ENCODE measurements at places on chromosomes 4 and X.

DNA sequence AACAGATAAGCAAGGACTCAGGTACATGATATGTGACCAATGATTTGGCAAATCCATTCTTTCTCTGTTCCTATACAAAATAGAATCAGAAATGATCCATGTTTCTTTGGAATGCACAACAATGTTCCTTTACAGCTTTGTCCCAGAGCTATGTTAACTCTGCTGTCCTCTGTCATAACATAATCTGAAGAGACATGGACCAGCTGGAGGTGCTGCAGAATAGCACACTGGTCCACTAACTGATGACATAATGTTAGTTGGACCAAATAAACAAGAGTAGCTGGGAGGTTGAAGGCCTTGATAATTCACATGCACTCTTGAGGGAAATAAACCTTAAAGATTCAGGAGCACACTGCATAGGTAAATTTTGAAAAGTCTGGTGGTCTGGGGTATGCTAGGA is 23.0 kb upstream of the DHX15 start:
- DNase-seq: no peak

- DNase-seq: no peak
Observed at GRCh38 chr4:38163216-38164006, 203.2 kb downstream of the PTTG2 start.

- no peak for DNase-seq
Observed at GRCh38 chr4:68175562-68176155, 46.0 kb upstream of the TMPRSS11F start.

GRCh38 chrX:66634272-66634671 is 4.6 kb downstream of the EDA2R start:
- no peak for DNase-seq

DNA sequence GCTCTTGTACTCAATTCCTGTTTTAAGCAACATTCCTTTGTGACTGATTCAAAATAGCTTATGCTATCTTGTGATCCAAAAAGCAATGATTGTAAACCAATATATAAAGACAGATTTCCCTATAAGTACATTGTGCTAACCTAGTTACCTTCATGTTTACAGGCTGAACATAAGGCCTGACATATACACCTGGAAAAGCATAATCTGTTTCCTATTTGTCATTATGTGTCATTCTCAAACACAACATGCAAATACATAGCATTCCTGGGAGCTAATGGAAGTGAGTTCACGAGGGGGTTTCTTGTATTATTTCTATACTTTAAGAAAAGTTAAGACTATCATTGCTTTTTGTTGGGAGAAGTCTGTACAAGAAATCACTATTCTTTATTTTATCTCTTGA is 638.1 kb upstream of the AGA start:
- no peak for DNase-seq

- DNase-seq: no peak
Observed at GRCh38 chr4:20266215-20267082, 14.7 kb downstream of the SLIT2 start.

DNA sequence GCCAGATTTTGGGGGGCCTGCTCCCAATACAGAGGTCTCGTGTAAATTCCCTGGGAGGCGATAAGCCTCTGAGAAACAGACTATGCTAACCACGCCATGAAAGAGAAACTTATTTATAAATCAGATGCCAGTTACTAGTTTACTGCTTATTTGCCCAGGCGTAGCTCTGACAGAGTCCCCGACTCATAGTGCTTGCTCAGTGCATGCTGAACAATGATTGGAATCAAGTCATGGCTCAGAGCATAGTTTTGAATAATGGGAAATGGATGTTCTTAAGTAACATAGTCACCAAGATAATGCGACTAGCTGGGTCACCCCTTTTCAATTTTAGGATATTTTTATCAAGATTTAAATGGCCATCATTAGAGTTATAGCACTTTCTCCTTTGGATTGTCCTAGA is 39.9 kb downstream of the HTT start:
- DNase-seq: no peak

DNA sequence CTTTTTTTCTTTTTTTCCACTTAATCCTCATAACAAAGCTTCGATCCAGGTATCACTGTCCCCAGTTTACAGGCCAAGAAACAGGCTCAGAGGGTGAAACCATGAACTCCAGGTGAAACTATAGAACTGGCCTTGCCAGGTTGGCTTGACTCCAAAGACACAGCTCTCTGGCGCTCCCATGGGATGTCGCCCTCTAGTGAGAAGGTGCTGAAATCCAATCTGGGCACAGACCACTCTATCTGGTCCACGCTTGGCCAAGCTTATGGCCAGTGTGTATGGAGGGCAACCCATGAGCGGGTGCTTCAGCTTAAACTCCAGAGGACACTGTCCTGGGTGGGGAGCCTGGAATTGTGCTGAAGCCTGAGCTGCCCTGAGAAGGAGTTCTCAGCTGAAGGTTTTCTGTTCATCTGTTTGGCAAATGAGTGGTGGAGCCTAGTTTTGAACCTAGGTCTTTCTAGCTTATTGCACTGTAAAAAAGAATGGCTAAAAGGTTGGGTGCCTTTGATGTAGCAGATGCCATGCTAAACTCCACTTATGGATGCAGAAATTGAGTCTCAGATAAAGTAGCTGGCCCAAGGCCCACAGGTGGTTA is 70.5 kb downstream of the SEL1L3 start:
- no peak for DNase-seq

- DNase-seq: no peak
Observed at GRCh38 chrX:20067709-20068561, 48.8 kb downstream of the MAP7D2 start.

GRCh38 chrX:10009741-10010140 is 42.6 kb downstream of the CLDN34 start:
- no peak for DNase-seq

GRCh38 chr4:170623899-170624298 is 534.1 kb upstream of the AADAT start:
- no peak for DNase-seq

- no peak for DNase-seq
Observed at GRCh38 chr4:70511365-70511764, 7.0 kb upstream of the AMTN start.

GRCh38 chrX:11426712-11427452 is 133.7 kb downstream of the AMELX start:
- DNase-seq: no peak

GRCh38 chr4:5824635-5825034 is 68.3 kb downstream of the CRMP1 start:
- DNase-seq: no peak

DNA sequence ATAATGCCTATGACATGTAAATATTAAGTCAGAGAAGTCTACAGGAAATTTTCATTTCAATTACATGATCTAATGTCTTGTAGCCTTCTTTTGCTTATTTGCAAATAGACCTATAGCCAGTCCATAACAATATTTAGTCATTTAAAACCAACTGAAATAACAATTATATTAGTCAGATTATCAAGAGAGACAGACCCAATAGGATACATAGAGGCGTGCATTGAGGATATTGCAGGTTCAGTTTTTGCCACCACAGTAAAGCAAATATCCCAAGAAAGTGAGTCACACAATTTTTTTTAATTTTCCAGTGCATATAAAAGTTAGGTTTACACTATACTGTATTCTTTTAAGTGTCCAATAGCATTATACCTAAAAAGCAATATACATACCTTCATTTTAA is 349.7 kb upstream of the ATOH1 start:
- DNase-seq: no peak

DNA sequence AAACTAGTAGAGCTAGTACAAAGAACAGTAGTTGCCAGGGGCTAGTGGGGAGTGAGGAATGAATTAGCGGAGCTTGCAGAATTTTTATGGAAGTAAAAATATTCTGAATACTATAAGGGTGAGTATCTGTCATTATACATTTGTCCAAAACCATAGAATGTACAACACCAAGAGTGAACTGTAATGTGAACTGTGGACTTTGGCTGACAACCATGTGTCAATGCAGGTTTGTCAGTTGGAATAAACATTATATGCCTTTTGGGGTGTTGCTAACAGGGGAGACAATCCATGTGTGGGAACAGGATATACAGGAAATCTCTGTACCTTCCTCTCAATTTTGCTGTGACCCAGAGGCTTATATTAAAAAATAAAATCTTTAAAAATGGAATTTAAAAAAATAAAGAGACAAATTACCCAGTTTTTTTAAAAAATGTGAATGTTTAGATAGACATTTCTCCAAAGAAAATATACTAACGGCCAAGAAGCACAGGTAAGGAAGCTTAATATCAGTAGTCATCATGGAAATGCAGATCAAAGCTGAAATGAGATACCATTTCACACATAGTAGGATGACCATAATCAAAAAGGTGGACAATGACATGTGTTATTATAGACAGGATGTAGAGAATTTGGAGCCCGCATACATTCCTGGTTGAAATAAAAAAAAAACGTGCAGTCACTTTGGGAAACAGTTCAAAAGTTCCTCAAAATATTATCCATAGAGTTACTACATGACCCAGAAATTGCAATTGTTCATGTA is 899.8 kb downstream of the RAB28 start:
- no peak for DNase-seq

DNA sequence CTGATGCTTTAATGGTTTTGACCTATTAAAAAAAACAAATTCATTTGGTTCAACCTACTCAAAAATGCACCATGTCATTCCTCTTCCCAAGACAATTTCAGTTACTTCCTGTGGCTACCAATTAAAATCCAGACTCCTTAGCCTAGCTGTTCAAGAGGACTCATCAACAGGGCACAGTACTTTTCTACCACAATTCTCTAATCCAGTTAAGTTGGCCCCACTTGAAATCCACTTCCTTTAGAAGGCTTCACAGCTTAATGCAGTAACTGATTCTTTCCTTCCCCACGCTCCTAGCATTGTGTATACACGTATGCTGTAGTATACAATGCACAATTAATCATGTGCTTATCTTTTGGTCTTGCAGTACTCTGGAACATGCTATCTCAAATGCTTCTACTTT is 129.8 kb downstream of the UGT8 start:
- DNase-seq: no peak

GRCh38 chr4:141006242-141006802 is 126.9 kb downstream of the RNF150 start:
- DNase-seq: no peak

- DNase-seq: no peak
Observed at GRCh38 chr4:1459722-1460511, 53.7 kb upstream of the NKX1-1 start.

GRCh38 chrX:37640142-37640541 is 45.4 kb upstream of the XK start:
- DNase-seq: no peak

DNA sequence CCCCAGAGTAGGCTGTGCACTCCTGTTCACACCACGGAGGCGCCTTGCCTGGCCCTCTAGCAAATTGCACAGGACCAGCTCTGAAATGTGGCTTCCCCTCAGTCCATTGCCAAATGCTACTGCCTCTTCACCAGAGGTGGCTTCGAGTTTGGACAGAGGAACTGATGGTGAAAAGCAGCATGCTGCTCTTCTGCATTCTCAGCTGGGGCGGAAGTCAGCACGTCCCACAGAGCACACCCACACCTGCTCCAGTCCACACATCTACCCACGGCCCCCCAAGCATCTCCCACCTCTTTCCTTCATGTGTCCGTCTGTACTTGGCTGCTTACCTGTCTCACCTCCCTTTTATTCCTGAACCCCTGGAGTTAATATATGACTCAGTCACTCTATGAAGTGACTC is 43.5 kb downstream of the LRP2BP start:
- DNase-seq: no peak

DNA sequence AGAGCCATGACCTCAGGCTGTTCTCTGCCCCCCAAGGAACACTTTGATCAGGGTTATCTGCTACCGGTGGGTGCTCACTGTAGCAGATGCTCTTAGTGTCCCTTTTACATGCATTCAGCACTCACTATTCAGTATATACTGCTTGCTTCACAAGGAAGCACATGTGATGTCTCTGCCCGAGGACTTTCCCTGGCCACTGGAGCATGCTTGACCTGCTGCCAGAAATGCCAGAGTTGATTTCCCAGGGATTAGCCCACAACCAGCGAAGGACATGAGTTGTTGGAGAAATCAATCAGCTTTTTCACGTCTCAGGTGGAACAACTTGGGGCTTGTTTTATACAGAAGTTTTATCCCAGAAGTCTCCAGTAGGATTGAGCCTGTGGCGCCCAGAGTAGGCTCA is 51.2 kb upstream of the RPS6KA3 start:
- no peak for DNase-seq

- DNase-seq: no peak
Observed at GRCh38 chr4:132240081-132240480, 909.0 kb upstream of the PCDH10 start.

- DNase-seq: no peak
Observed at GRCh38 chr4:113884655-113885054, 94.8 kb downstream of the ARSJ start.

DNA sequence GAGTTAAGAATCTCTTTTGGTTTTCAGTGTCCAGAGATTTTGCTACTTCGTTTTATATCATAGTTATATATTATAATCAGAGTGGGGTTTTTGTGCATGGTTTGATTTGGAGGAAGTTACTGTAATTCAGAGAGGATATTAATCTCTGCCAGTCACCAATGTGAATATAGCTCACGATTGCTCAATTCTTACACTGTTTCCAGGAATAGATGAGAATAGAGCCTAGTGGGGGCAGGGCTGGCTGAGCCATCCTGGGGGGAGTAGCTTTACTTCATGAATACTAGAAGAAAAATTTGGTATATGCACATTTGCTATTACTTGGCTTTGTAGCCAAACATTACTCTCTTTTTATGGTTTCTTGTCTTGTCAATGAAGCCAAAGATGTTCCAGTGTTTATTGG is 60.9 kb upstream of the TRPC3 start:
- DNase-seq: no peak

GRCh38 chrX:8346060-8346459 is 118.6 kb upstream of the VCX3B start:
- no peak for DNase-seq

DNA sequence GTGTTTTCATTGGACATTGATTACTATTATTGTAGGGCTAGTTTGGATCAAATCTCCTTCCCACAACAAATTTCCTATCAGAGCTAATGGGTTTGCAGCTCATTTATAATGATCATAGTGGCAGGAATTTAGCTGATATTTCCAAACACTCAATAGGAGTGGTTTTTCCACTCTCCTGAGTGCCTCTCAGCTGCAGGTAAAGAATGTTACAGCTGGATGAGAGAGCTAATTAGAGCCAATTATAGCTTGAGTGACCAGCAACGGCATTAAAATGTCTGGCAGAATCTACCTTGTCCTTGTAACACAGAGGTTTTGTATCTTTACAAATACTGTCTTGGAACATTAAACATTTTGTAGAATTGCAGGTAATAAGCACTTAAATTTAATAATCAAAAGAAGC is 602.8 kb upstream of the EPHA5 start:
- no peak for DNase-seq

GRCh38 chr4:97646997-97647396 is 496.3 kb downstream of the STPG2 start:
- DNase-seq: no peak

GRCh38 chr4:184361443-184361842 is 112.9 kb downstream of the IRF2 start:
- no peak for DNase-seq

- DNase-seq: no peak
Observed at GRCh38 chr4:24642981-24643547, 58.7 kb upstream of the DHX15 start.

DNA sequence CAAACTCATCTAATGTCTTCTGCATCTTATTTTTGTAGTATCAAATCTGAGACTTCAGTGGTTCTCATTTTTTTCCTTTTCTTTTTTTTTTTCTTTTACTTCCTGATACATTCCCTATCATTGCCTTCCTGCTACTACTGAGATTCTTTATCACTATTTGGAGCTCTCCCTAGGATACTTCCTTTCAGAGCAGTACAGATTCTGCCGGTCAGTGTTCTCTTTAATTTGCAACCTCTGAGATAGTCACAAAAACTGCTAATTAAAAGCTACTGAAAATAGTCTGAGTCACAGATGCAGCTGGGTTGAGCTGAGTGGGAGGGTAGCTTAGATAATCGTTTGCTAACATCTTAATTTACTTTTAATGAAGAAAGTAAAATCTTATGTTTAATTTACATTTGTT is 1279.7 kb downstream of the ARAP2 start:
- DNase-seq: no peak

Data from stimulated activated CD4-positive, alpha-beta T cell treated with anti-CD3 and anti-CD28 coated beads, Interleukin-4, amount 100 ng/mL, for 1 hour (primary cell).